ENCODE measurements at places on chromosomes 5 and 9.

GRCh38 chr5:157659868-157660660 is 7.8 kb upstream of the SOX30 start:
- DNase-seq, result no peak

DNA sequence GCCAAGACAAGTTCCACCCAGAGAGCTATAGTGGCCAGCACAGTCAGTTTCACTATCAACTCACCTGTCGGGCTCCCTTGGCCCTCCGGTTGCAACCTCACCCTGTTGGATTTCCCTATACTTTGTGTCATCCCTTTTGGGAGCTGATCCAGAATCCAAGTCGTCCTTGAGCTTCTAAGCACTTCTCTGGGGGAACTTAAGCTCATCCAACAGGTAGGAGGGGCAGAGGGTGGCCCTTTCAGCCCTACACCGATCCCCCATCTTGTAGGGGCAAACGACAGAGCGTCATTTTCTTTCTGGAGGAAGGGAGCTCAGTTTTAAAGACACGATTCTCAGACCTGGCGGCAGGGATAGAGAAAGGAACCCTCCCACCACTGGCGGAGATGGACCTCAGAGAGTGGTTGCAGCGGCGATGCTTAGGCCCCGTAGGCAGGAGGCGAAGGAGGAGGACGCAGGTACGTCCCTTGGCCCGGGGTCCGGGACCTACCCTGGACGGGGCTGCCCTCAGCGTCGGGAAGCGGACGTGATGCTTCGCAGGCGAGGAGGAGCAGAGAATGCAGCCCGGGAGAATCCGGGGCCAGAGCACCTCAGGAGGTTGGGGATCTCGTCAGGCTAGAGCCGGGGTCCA is 519 bp downstream of the ZER1 start:
- peak; percentile 44 for DNase-seq

DNA sequence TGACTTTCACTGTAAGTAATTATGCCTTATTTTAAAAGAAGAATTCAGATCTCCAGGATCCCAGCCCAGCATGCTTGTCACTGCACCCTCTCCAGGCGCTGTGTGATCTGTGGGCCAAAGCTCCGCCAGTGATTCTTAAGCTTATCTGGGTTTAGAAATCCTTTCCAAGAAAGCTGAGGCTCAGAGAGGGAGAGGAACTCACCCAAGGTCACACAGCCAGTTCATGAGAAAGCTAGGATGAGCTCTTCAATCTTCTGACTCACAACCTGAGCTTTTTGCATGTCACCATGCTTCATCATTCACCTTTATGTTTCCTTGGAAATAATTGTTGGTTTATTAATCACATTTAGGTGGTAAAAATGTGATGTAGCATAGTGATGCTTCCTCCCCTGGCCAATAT is 136.6 kb upstream of the HAND1 start:
- no peak for DNase-seq

GRCh38 chr9:80649001-80649420 is 1040.3 kb downstream of the TLE1 start:
- no peak for DNase-seq

- no peak for DNase-seq
These were observed 102.2 kb downstream of the MEGF10 start for GRCh38 chr5:127392762-127393161.

GRCh38 chr9:125534971-125535701 is 171.9 kb downstream of the MAPKAP1 start:
- no peak for DNase-seq

DNA sequence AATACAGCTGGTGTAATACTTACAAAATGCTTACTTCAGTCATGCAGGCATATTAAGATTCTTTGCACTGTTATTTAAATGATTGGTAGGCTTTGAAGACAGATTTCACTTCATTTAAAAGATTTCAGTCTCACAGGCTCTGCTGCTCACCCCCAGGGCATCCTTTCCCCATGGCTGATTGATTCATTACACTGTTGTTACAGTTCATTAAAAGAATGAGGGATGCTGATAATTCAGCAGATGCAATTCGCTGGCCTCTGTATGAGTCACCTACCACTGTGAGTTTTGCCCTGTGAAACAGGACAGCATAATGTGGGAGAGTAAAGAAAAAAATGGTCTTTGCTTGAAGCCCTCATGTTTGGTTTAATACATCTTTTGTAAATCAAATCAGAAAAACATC is 246.9 kb downstream of the CYLC2 start:
- no peak for DNase-seq

GRCh38 chr9:119050281-119050680 is 319.0 kb downstream of the BRINP1 start:
- DNase-seq, result no peak

- DNase-seq, result no peak
These were observed 13.1 kb downstream of the ARHGEF37 start for GRCh38 chr5:149594206-149594895.

DNA sequence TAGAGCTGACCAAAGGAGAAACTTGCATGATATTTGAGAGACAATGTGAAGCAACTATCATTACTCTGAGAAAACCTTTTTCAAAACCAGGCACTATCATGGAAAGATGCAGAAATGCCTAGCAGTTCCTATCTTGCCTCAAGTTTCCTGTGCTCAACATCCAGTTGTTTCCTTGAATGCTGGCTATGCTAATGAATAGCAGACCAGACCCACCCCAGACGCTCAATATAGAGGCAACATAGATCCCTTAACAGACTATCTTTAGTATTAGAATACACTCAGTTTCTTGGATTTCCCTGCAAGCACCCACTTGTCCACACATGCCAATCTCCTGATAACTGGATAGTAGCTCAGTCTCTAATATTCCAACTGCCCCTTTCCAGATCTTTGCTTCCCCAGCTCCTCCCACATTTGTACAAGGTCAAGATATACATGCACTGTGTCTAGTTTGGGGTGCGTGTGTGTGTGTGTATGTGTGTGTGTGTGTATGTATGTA is 93.3 kb upstream of the PCSK5 start:
- no peak for DNase-seq

- no peak for DNase-seq
These were observed 336.9 kb upstream of the SLC24A2 start for GRCh38 chr9:20125727-20126126.

DNA sequence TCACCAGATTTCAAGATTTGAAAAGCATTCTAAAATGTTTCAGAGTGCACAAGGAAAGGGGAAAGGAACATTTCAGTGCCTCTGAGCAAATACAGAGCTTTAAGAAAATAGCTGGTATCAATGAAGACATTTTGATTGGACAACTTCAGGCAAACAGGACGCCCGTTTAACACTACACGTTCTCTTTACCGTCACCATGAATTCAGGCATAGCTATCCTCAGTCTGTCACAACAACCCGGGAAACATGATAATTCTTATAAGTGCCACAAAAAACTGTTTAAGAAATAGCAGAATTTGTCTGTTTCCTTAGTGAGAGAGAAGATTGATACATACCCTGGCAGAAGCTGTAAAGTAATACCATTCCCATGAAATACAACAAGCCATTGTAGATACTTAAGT is 392.4 kb upstream of the PDE4D start:
- no peak for DNase-seq

DNA sequence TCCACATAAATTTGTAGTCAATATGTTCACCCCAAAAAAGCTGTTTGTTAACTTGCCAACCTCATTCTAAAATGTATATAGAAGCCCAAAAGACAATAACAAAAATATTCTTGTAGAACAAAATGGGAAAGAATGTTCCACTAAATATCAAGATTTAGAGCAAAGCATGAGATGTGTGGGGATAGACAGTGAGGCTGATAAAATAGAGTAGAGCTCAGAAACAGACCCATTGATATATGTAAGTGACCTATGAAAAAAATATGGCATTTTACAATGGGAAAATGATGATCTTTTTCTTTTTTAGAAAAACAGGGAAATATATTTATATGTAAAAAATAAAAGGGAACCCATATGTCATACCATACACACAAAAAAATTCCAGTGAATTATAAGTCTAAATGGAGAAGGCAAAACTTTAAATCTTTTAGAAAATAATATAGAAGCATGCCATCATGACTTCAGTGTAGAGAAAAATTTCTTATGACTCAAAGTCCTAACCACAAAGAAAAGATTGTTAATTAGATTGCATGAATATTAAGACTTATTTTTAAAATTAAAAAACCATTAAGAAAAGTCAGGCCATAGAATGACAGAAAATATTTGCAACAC is 6.6 kb upstream of the IFNB1 start:
- no peak for DNase-seq

GRCh38 chr5:128905568-128906110 is 59.6 kb upstream of the SLC27A6 start:
- peak; percentile 0 for DNase-seq

DNA sequence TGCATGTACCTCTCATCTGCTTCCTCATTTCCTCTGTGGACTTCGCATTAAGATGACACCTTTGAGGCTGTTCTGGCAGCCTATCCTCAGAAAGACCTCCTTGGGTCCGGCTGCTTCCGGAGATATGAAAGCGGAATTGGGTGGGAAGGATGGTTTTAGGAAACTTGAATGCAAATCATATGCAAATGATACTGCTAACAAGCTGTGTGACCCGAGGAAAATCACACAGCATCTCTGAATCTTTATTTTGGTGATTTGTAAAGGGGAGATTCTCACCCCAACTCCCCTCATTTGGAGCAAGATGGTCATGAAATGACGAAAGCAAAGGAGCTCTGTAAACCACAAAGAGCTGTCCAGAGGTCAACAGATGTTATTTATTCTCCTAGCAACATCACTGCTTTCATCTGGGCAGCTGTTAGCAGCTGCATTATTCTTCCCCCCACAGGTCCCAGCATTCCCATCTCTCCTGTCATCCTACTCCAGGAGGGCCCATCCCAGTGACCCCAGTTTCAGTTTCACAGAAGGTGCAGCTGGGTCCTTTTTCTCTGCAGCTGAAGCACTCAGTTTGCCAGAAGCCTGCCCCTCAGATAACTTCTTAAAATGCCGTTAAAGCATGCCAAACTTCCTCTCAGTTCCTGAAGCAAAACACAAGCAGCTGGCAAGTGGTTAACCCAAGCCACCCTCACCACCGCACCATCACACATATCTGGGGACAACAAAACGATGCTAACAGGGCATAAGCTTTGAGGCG is 269.5 kb downstream of the SEC61B start:
- no peak for DNase-seq

DNA sequence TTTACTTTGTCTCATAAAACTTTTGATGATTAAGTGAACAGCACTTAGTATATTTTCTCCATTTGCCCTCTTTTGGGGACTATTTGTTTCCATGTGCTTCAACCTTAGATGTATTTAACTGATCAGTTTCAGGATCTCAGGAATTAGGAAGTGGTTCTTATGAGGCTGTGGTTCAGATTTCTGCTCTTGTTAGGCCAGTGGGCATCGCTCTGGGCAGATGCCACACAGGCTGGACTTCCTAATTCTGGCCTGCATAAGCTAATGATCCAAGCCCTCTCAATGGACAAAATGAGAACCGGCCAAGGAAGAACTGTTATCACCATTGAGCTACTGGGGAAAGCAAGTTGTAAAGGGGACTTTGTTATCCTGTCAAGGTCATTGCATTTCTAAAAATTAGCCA is 6.9 kb downstream of the ARHGAP26 start:
- no peak for DNase-seq

GRCh38 chr9:91089405-91090129 is 272.2 kb downstream of the AUH start:
- DNase-seq, result no peak

GRCh38 chr5:141849415-141850243 is 28.6 kb downstream of the PCDH1 start:
- DNase-seq, result peak; percentile 87

DNA sequence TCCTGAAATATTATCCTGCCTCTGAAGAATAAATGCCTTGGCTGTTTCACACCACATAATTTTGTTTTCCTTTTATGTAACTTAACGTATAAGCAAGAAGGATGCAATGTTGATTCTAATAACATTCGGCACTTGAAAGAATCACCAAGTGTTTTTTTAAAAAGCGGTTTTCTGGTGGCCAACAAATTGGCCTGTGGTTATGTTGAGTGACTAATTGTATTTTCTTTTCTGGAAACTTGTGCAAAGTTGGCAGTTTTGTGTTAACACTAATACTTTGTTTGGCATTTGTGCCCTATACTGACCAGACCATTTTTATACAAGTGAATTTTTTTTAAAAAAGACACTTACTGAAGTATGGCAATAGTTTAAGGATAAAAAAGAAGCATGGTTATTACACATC is 452.7 kb downstream of the BNC2 start:
- DNase-seq, result no peak

DNA sequence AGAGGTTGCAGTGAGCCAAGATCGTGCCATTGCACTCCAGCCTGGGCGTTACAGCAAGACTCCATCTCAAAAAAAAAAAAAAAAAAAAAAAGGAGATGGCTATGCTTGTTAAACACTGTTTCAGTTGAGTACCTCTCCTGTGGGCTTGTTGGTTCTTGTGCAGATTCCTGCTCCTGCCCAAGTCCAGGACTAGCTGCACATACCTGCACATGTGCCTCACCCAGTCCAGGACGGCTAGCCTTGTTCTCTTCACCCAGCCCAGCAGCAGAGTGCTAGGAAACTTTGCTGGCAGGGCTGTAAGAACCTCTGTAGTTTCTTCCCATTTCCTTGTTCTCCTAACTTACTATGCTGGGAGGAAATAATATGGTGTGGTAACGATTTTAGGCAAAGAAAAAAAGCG is 234.1 kb upstream of the DMRT1 start:
- DNase-seq, result no peak

DNA sequence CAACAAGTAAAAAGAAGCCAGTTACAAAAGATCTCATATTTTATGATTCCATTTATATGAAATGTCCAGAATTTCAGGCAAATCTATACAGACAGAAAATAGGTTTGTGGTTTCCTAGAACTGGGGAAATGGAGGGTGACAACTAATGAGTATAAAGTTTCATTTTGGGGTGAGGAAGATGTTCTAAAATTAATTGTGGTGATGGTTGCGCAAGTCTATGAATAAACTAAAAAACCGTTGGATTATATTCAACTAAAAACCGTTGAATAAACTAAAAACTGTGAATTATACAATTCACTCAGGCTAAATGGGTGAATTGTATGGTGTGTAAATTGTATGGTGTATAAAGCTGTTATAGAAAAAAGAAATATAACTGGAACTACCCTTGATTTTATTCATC is 47.6 kb downstream of the ADAMTS6 start:
- DNase-seq, result no peak

DNA sequence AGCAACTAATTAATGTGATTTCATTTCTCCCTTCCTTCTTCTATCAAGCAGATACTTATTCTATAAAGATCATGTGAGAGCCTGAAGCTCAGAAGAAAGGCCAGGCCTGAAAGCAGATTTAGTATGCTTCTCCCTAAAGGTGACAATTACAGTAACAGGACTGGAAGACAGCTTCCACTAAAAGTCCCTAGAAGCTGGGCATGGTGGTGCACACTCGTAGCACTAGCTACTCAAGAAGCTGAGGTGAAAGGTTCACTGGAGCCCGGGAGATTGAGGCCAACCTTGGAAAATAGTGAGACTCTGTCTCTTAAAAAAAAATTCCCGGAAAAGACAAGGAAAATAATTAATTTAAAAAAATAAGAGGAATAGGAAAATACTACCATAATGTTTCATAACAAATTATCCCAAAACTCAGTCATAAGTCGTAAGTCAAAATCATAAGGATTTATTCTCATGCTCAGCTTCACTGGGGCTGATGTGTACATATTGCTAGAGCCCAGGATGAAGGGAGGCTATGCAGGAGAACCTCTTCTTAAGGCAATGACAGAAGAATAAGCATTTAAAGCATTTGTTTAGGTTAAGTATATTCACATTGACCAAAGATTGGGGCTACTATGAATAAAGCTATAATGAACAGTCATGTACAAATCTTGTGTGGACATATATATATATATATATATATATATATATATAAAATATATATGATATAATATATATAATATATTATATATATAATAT is 210.8 kb upstream of the SMARCA2 start:
- DNase-seq, result no peak

All from GM12891 (cell line).